ENCODE measurements at places on chromosomes 13 and 19.

GRCh38 chr19:41161903-41162302, 31.1 kb upstream of the CYP2S1 start:
- DNase-seq: no peak

DNA sequence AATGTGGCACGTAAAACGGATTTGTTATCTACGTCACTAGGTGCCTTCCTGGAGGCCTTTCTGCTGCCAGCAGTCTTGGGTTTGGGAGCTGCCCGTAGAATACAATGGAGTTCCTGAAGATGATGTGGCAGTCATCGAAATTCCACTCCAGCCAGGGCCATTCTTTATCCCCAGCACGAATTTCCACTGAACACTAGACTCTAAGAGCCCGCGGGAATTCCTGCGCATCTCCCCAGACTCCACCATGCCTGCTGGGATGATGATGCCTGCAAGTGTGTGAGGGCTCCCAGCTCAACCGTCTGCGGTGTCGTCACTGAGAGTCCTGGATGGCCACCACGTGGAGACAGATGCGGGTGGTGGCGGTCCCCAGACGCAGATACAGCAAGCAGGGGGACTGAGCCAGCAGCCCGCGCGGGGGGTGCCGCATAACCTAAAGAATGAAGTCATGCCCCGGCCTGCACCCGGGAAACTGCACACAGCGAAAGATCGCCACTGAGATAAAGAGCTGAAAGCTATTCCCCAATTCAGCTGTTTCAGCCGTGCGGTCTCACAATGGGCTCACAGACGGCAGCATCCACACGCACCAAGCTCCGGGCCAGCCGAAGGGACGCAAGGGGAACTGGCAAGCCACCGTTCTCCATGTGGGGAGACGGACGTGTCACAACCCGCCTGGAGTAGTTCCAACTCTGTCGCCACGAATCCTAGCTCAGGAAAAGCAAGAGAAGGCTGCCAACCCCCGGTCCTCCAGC, 41.1 kb downstream of the COL4A1 start:
- no peak for DNase-seq

- DNase-seq: peak; percentile 93
These were observed 22.6 kb downstream of the IPO5 start for GRCh38 chr13:97975848-97976609.

GRCh38 chr13:20997301-20998161, 63.9 kb downstream of the LATS2 start:
- DNase-seq: no peak

DNA sequence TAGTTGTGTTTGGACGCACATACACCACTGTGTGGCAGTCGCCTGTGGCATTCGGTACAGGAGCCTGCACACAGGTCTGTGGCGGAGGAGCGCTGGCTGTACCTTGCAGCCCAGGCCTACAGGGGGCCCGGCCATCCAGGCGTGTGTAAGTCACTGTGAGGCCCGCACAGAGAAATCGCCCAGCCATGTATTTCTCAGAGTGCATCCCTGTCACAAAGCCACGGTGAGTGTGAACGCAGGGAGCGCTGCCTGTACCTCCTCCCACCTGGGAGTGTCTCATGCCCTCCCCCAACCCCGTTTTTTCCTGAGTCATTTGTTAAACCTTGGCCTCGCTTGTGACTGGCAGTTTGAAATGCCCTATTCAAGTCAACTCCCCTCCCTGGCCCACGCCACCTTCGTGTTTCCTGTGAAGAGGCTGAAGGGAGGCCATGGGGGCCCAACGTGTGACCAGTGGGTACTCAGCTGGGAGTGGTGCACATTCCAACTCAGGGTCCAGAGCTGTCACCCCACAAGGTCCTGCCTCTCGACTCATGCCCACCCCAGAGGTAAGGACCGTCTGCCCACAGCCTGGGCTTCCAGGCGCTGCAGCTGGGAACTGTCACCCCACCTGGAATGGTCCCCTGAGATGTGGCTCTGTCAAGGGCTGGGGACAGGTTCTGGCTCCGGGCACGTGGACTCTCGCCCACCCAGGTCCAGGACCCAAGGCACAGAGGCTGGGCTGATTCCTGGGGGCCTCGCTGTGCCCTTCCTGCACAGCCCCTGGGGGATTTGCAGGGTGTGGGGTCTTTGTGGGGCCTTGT, 11.6 kb upstream of the RASA3 start:
- DNase-seq: peak; percentile 68

DNA sequence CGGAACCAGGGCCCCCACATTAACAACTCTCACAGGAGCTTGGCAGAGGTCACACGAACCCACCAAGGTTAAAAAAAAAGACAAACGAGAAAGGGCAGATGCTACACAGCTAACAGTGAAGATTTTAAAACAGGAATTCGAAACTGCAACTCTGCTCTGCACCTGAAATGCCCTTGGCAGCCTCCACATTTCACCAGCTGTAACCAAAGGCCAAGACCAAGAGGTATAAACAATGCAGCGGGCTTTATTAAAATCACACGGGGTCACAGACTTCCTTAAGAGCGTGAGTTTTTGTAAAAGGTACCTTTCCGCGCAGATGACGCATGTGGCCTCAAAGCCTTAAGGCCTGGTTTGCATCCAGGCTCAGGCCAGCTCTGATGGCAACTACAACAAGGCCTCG, 88.2 kb downstream of the STK24 start:
- DNase-seq: no peak

Measured in activated naive CD4-positive, alpha-beta T cell treated with anti-CD3 and anti-CD28 coated beads, Interleukin-2, amount 50 U/mL, for 16 hours (primary cell).